ENCODE measurements at places on chromosomes 16 and 17. TPM values are rescaled to one million over a fixed set of nuclear protein-coding genes. Genes with fewer than 3 reads are reported as not detected.
A peak's percentile ranks its signal among the peaks of the same experiment; 100 is the strongest.

DNA sequence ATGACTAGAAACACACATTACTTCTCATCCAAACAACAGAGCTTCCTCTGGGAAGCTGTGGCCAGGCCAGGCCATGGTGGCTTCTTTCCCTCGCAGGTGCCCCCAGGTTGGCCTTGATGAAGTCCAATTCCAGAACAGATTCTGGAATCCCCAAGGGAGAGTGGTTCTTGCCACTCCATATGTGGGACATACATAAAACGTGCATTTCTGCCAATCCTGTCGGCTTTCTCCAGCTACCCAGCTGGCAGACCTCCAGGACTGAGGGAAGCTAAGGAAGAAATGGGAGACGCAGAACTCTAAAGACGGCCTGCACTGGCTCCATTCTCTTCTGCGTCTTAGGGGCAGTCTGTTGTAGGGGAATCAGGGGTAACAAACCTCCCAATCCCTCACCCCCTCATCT lies 219.2 kb upstream of the CDH5 start:
- no peak for DNase-seq

GRCh38 chr16:67542464-67542863 lies 13.8 kb downstream of the RIPOR1 start:
- DNase-seq: peak; percentile 60

GRCh38 chr17:43906951-43907424 lies 348 bp downstream of the MPP2 start:
- no peak for DNase-seq

Gene SP2
- 11.9 TPM for polyA plus RNA-seq

DNA sequence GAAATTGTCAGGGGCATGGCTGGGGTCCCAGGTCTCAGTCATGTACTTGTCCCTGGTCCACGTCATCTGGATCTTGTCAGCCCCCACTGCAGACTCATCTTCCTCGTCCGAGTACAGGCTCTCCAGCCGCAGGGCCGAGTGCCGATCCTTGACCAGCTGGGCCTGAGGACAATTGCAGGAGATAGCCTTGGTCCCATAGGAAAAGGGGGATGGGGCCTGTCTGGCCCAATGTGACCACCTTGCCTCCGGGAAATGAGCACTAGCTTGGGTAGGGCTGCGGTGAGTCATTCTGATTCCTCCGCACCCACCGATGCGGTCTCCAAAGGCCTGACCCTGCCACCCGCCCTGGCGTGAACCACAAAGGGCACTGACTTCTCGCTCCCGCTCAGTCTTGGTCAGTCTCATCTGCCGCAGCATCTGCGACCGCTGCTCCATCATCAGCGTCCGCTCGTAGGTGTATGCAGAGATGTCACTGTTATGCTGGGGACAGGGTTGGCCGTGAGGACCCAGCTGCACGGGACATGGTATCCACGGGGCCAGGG lies 1.5 kb upstream of the LCAT start:
- DNase-seq: no peak
